Cardiac atrium fibroblast (primary cell): ENCODE measurements at places on chromosomes 2 and 18. TPM values are rescaled to one million over a fixed set of nuclear protein-coding genes. Genes with fewer than 3 reads are reported as not detected.

CPS1 gene
- 10.5 and 12.6 TPM in 2 replicates for total RNA-seq

UGT1A5 gene
- not detected in 2 replicates for total RNA-seq

ABCG8 gene
- total RNA-seq, result not detected in 2 replicates

LYG2 gene
- total RNA-seq, result not detected in 2 replicates

SCN1A gene
- not detected in 2 replicates for total RNA-seq

TRIM43 gene
- total RNA-seq, result not detected in 2 replicates
